ENCODE measurements at places on chromosomes 7 and 10. TPM values are rescaled to one million over a fixed set of nuclear protein-coding genes. Genes with fewer than 3 reads are reported as not detected.

- peaks cover 11% of the 10 kb centered on the region for H3K36me3 ChIP-seq
- peaks cover 13% of the 10 kb centered on the region for H3K27me3 ChIP-seq
- H3K4me3 ChIP-seq, result peak overlapping the region; percentile 96
- H3K4me1 ChIP-seq, result peaks cover 48% of the 10 kb centered on the region
These were observed 4.0 kb downstream of the MXI1 start for GRCh38 chr10:110211465-110211843.

DNA sequence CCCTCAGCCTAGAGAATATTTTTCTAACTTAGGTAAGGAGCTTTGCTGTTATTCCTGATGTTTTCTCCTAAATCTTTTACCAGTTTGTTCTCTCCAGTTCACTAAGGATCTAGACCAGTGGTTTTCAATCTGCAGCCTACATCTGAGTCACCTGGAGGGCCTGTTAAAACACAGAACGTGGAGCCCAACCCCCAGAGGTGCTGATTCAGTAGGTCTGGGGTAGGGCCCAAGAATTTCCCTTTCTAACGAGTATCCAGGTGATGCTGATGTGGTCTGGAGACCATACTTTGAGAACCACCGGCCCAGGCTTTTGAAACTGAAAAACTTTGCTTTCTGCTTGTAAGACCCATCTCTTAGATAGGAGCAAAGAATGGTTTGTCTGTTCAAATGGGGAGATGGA lies 51.2 kb upstream of the KMT2E start:
- H3K4me3 ChIP-seq, result peak overlapping the region; percentile 52
- peaks cover 46% of the 10 kb centered on the region for H3K4me1 ChIP-seq
- peak; percentile 60 for DNase-seq

GRCh38 chr10:63125459-63125858 lies 7.7 kb upstream of the NRBF2 start:
- DNase-seq, result no peak
- H3K27ac ChIP-seq, result no peak overlapping the region
- no peak overlapping the region for H3K4me3 ChIP-seq
- no peaks in the 10 kb centered on the region for H3K4me1 ChIP-seq

Gene TSPAN15
- 1.8 TPM for total RNA-seq

DNA sequence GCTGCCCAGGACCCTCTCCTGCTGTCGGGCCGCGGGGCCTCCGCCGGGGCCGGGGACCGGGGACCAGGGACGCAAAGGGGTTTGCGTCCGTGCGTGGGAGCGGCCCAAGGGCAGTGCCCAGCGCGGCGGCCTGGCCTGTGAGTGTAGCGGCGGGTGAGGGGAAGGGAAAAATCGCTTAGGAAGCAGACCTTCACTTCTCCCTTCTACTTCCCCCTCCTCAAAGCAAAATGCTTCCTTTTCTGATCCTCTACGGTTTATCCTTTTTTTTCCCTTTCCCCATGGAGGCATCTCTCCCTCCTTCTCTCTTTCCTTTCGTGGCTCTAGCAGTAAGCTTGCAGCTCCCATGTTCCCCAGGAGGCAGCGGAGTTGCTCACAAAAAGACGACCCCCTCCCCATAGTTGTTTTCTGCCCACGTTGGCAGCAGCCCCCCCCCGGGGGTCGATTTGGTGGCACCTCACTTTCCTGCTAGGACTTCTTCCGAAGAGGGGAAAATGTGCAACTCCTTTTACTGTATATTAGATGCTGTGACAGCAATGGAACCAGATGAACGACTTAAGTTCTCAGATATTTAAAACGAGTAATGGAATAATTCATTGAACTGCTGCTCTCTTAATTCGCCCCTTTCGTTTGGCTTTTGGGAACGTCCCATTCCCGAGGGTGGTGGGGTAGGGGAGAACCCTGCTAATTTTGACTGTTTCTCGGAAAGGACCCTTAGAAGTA lies 724 bp downstream of the CAPZA2 start:
- peaks cover 5% of the 10 kb centered on the region for H3K36me3 ChIP-seq
- H3K4me3 ChIP-seq, result peak overlapping the region; percentile 100
- peak; percentile 12 for DNase-seq
- H3K27ac ChIP-seq, result peak overlapping the region; percentile 100

DNA sequence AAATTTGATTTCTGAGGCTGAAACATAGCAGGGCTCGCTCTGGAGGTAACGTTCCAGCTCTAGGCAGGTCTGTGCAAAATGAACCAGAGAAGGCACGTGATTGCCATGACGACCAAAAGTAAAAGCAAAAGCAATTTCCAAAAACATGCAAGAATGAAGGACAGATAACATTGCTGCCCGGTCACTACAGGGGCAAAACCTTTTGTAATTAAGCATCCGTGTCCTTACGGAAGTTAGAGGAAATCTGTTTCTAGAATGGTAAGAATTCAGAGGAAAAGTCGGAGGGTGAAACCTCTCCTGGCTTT lies 2.9 kb downstream of the KLF6 start:
- H3K36me3 ChIP-seq, result peaks cover 69% of the 10 kb centered on the region
- H3K4me1 ChIP-seq, result peaks cover 76% of the 10 kb centered on the region
- peak overlapping the region; percentile 92 for H3K4me3 ChIP-seq
- peak overlapping the region; percentile 100 for H3K27ac ChIP-seq
- no peak for DNase-seq

Data from activated T-cell treated with anti-CD3 and anti-CD28 coated beads, Interleukin-2, amount 50 U/mL, for 72 hours (primary cell).